H9 (cell line): ENCODE measurements at places on chromosomes 2 and 18. TPM values are rescaled to one million over a fixed set of nuclear protein-coding genes. Genes with fewer than 3 reads are reported as not detected.

DNA sequence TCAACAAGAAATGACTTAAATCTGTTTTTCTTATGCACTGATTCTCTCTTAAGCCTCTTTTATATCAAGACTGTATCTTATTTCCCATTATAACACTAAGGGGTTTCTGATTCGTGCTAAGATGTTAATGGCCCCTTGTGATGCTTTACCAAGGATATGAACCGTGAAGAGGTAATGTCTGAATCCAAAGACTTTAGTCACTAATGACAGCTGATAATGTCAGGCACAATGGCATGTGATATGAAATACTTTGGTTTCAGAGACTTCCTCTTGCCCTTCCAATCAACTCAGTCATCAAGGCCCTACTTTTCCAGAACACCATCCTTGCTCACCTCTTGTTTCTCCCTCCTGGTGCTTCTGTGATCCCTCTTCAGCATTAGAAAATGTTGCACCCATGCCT is 262.8 kb downstream of the KCNE4 start:
- DNase-seq, result no peak

GRCh38 chr2:191274413-191274815 is 29.2 kb downstream of the MYO1B start:
- DNase-seq, result no peak

GRCh38 chr2:217706095-217706494 is 296.7 kb downstream of the TNS1 start:
- no peak for DNase-seq

CHRND gene
- not detected in 2 replicates for total RNA-seq

GRCh38 chr2:222291485-222291841 is 7.3 kb downstream of the PAX3 start:
- DNase-seq, result no peak

AQP12B gene
- total RNA-seq, result not detected in 2 replicates

- no peak for DNase-seq
Observed at GRCh38 chr2:31888550-31888949, 122.3 kb downstream of the MEMO1 start.

RDH14 gene
- total RNA-seq, result 23.4 and 25.5 TPM in 2 replicates

GRCh38 chr2:123596621-123597020 is 428.5 kb upstream of the CNTNAP5 start:
- no peak for DNase-seq

DNA sequence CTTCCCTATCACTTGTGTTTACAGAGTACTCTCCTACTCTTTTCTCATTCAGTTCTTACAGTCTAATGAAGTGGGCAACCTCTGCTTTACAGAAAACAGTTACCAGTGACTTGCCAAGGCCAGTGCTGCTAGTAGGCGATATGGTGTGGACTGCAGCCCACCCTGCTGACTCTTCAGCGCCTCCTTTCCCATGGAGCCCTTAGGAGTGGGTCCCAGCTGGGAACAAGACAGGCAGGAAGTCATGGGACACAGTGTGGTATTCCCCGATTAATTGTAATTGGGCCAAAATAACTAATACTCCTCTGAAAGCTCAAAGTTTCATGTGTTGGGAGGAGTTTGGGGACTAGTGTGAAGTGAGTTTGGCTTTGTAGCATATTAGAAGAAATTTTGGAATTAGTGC is 120.1 kb upstream of the EML6 start:
- no peak for DNase-seq

MAPK4 gene
- 1.6 and 1.9 TPM in 2 replicates for total RNA-seq

DNA sequence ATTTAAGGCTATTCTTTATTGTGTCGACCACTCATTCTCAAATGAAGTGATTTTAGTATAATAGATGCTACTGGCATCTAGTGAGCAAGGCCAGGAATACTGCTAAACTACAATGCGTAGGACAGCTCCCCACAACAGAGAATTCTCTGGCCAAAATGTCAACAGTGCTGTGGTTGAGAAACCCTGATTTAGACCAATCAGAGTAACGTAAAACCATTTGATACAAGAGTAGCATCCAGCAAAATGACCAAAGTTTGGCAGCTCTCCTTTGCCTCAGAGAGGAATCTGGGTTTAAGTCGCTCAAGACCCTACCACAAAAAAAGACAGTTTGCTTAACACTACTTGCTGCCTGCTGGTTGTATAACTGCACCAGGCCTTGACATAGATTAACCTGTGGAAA is 37.0 kb upstream of the TTN start:
- DNase-seq, result no peak

FAP gene
- not detected in 2 replicates for total RNA-seq

- no peak for DNase-seq
Observed at GRCh38 chr2:27844821-27845255, 45.3 kb downstream of the RBKS start.

GNAL gene
- total RNA-seq, result 23.8 and 24.0 TPM in 2 replicates

SNTG2 gene
- total RNA-seq, result 12.7 and 13.2 TPM in 2 replicates

SERPINB3 gene
- 1.7 TPM in 2 replicates for total RNA-seq

ACTG2 gene
- total RNA-seq, result 1.4 and 1.5 TPM in 2 replicates

- DNase-seq, result no peak
Observed at GRCh38 chr18:50247561-50247960, 18.7 kb downstream of the CFAP53 start.

DNA sequence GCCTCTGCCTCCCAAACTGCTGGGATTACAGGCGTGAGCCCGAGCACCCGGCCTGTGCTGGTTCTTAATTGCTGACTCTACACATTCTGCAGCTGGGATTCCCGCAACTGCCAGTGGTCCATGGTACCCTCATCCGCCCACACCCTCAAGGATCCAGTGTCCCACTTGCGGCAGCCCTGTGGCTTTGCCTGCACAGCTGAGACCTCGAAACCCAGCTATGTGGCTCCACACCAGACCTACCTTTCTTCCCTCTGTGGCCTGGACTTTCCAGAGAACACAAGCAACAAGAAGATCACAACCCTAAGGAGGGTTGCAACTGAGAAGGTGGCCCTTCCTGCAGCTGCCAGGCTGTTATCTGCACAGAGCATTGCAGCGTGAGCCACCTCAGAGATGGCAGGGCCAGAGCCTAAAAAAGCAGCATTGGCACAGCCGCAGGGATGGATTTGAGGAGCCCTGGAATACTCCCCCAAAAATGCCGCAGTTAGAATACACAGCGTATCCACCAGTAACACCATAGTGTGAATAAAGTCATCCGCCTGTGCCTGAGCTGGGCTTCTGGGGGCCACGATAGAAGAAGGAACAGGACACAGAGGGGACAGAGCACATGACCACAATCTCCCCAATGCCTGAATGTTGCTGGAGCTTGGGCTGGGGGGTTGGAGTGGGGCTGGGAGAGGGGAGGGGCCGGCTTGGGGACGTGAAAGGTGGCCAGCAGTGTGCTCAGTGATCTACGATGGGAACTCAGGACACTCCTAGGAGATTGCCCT is 1.9 kb downstream of the GPR55 start:
- peak; percentile 22 for DNase-seq

- no peak for DNase-seq
Observed at GRCh38 chr2:205769879-205770278, 87.6 kb downstream of the NRP2 start.

DNA sequence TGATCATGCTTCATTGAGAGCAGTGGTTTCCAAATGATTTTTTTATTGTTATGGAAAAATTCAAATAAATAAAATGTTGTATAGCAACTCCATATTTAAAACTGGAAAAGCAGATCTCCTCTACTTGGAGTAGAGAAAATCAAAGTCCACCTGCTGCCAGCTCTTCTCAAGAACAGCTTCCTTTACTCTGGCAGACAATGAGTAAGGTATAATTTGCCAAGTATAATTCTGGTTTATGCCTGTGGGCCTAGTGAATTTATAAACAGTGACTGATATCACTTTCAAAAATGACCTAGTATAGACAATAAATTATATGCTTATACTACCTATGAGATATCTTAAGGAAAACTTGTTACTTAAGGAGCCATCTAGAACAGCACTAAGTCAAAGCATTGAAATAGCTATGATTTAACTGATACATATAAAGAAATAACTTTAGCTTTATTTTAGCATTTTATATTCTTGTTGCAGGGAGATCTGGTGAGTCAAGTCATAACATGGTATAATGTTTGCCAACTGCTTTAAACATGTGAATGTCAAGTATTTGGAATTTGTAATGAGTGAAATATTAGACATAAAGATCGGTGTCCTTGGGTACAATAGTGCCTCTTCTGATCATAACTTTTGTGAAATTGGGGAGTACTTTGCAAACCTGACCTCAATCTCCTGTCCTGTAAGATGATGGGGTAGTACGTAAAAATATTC is 1389.1 kb upstream of the PIK3C3 start:
- no peak for DNase-seq

ATOH8 gene
- total RNA-seq, result 0.20 and 0.22 TPM in 2 replicates
